ENCODE measurements at places on chromosomes 7 and 10. TPM values are rescaled to one million over a fixed set of nuclear protein-coding genes. Genes with fewer than 3 reads are reported as not detected.

IKZF1 gene
- 5.6 TPM for total RNA-seq

TMEM209 gene
- 23.5 TPM for total RNA-seq

CPA1 gene
- total RNA-seq = 4.8 TPM

OR6B1 gene
- not detected for total RNA-seq

MSMB gene
- not detected for total RNA-seq
